Stimulated activated naive CD8-positive, alpha-beta T cell treated with anti-CD3 and anti-CD28 coated beads, Interleukin-15, Interleukin-2, amounts not matched to agents 100 U/mL and 50 U/mL, for 24 hours (primary cell): ENCODE measurements at places on chromosomes 4 and X.

DNA sequence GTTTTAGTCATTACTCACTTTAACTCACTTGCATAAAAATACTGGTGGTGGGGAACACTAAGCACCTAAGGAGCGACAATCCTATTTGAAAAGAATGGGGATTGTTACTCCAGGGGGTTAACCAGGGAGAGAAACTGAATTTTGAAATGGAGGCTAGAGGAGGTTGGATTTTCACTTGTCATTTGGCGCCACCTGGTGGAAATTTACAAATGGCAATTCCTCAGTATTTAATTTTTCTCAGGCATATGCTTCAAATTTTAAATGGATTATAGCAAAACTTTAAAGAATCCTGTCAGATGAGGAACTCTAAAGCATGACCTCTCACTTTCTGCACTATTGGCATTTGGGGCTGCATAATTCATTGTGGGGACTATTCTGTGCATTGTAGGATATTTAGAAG is 2.7 kb upstream of the GEMIN8 start:
- peak; percentile 48 for DNase-seq

DNA sequence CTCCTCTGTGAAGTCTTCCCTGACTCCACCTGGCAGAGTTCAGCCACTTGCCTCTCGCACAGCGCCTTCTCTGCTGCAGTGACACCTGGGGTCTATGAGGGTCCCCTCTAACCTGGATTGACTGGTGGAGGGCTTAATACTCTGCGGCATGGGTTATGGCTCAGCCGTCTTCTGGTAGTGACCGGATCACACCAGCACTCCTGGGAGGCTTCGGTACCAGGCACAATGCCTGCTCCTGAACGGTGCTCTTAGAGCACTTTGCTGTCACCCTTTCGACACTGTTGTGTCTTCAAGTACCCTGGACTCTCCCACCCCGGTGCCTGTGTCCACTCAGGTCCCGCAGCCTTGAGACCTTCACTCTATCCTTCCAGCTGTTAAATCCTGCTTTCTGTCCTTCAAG is 50.0 kb downstream of the C4orf50 start:
- DNase-seq: no peak

DNA sequence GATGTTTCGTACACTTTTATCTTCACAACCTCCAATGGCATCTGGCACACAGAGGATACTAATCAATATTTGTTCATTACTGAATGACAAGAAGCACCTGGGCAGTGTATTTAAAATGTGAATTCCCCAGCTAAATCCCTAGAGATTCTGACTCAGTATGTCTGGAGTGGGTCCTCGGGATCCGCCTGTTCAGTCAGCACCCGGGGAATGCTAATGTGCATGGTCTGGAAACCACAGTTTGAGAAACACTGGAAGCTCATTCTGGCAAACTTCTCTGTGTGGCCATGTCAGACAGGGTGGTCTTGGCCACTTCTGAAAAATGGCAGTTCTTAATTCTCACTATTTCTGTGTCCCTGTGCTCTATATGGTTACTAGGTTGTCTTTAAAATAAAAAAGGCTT is 138.8 kb upstream of the VCX start:
- DNase-seq: no peak

GRCh38 chrX:41711021-41711667 is 12.8 kb upstream of the GPR82 start:
- no peak for DNase-seq

DNA sequence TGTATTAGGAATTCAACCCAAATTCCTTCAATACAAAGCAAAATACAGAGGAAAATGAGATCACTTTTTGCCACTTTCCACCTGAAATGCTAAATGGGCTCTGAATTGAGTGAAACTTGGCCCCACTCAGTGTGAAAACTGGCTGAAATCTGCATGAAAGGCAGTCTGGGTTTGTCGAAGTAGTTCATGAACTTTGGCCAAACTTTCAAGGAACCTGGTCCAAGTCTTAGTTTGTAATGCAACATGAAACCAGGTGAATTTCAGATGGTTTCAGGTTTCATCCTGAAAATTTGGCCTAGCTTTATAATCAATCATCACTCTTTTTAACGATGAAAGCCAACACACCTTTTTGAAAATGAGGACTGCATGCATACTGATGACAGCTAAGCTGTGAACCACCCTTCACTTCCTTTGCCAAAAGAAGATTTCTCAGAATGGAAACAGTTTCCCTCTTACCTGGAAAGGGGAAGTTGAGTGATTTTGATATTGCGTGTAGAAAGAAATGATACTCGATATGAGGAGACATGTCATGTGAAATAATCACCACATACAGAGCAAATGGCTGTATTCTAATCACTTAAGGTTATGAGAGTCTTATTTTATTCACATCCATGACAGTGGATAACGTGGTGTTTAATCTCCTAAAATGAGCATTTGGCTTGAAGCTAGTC is 209.9 kb upstream of the ETNPPL start:
- DNase-seq: no peak
